ENCODE measurements at places on chromosomes 16 and 17.

GRCh38 chr16:24986512-24987303 lies 28.5 kb downstream of the ARHGAP17 start:
- DNase-seq = no peak

GRCh38 chr17:2042390-2042847 lies 597 bp downstream of the OVCA2 start:
- DNase-seq = peak; percentile 29

- DNase-seq = no peak
Observed at GRCh38 chr16:77273815-77274214, 74.6 kb downstream of the SYCE1L start.

GRCh38 chr17:16428098-16428882 lies 12.9 kb downstream of the TRPV2 start:
- peak; percentile 49 for DNase-seq

DNA sequence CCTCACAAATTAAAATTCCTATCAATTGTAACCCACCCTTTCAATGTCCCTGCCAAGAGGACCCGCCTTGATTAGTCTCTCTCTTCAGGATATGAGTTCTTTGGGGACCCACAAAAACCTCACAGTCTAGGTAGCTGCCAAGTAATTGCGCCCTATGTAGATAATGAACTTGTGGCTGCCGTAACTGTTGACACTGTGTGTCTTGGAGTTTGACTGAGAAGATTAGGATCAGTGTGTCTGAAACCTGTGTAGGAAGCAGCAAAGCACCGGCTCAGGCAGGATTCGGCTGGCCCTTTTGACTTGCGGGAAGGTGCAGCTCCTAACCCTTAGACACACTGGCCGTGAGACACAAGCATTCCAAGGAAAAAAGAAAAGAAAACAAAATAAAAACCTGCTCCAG lies 17.8 kb upstream of the SLC6A4 start:
- DNase-seq = no peak

DNA sequence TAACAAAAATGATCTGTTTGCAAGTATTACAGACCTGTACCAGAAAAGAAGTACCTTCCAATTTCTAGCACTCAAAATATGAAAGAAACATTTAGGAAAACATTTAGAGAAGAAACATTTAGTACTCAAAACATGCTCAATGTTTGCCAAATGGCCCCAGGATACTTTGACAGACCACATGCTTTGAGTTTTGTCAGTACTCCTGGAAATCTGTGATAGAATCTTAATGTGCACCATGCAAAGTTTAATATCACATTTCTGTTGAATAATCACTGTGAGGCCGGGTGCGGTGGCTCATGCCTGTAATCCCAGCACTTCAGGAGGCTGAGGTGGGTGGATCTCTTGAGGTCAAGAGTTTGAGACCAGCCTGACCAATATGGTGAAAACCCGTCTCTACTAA lies 8.5 kb upstream of the ZC3H7A start:
- DNase-seq = no peak

DNA sequence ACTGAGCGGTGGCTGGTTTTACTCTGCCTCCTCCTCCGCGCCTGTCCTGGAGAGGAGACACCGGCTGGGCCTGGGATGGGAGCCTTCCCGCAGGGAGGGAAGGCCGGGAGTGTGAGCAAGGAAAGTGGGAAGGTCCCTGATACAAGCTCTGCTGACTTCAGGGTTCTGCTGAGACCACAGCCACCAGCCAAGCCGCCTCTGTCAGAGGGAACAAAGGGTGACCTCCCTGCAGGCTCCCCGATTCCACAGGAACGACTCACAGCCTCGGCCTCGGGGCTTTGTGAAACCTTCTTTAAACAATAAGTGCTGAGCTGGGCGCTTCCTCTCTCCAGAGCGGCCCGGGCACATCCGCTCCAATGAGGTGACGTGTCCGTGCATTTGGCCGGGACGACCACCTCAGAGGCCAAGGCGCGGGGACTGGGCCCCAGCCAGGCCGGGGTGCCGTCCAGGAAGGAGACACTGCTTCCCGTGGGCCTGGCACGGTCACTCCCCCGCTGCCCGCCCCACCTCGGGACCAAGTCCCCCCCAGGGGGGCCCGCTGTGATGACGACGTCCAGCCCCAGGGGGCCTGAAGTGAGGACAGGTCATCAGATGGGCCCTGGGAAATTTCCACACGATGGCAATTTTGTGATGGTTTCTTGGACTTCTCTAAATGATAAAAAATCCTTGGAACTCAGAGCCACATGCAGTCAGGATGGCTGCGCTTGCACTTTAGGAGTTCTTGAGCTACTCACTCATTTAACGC lies 11.8 kb upstream of the CIBAR2 start:
- no peak for DNase-seq

- no peak for DNase-seq
Observed at GRCh38 chr17:69050999-69051775, 9.5 kb downstream of the ABCA9 start.

DNA sequence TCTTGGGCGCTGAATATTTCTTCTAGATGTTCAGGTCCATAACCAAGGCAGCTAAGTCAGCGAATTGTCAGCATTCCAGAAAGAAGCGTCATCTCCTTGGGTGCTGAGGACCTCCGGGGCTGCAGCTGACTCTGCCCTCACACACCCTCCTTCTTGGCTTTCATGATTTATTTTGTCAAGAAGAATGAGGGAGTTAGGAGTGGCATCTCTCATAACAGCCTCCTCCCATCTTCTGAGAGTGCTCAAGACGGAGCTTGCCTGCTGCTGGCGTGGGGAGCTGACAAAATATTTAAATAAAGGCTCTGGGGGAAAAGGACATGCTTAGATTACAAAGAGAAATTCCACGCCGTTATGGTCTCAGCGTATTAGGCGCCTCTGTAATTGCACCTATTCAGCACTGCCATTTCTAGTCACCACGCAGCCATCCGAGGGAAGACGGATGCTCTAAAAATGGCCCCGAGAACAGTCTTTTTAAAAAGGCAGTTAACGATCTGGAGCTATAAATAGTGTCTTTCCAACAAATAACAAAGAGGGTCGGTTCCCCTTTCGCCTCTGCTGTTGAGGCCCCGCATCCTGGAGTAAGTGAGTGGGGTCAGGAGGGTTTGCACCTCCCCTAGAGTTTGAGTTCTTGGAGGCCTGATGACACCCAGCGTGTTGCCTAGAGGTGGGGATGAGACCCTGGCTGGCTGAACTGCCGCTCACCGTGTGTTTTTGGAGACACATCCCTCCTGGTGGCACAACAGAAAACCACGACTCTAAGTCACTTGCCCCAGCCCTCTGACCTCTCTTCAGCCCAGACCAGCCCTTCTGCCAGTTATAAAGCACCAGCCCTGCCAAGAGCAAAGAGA lies 187.0 kb downstream of the CCDC182 start:
- no peak for DNase-seq

GRCh38 chr17:69450918-69451317 lies 36.4 kb downstream of the MAP2K6 start:
- no peak for DNase-seq

DNA sequence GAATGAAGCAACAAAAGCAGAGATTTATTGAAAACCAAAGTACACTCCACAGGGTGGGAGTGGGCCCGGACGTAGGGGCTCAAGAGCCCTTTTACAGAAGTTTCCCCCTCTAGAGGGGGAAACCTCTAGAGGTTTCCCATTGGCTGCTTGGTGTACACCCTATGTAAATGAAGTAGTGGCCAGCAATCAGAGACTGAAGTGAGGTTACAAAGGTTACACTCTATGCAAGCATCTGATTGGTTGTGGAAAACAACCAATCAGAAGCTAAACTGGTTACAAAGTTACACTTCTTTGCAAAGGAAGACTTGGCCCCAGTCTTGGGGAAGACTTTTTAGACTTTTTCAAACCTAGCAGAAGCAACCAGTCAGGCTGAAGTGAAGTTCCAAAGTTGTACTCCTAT lies 27.1 kb downstream of the CRAMP1 start:
- no peak for DNase-seq

- DNase-seq = no peak
Observed at GRCh38 chr16:48381201-48381600, 4.0 kb downstream of the SIAH1 start.

DNA sequence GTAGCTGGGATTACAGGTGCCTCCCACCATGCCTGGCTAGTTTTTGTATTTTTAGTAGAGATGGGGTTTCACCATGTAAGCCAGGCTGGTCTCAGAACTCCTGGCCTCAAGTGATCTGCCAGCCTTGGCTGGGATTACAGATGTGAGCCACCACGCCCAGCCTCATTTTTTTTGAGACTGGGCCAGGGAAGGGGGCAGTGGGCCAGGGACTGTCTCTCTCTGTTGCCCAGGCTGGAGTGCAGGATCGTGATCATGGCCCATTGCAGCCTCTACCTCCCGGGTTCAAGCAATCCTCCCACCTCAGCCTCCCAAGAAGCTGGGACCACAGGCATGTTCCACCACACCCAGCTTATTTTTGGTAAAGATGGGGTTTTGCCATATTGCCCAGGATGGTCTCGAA lies 16.0 kb downstream of the RSL1D1 start:
- DNase-seq = no peak

All from CD4-positive, alpha-beta T cell treated with Interleukin-6 for 4 hours (primary cell).